ENCODE measurements at places on chromosomes 4 and X.
A peak's percentile ranks its signal among the peaks of the same experiment; 100 is the strongest.

DNA sequence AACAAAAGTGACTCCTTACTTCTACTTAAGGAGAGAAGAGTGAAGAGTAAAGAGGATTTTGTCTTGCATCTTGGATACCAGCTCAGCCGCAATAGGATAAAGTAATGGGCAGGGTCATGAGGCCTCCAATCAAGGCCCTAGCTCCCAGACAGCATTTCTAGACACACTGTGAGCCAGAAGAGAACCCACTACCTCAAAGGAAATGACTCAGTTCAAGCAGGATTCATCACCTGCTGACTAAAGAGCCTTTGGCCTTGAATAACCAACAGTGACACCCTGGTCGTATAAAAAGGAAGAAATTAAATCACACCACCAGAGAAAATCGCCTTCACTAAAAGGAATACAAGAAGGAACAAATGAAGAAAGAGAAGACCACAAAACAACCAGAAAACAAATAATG lies 416.1 kb downstream of the PCDH18 start:
- no peaks in the 10 kb centered on the region for H3K36me3 ChIP-seq
- no peak overlapping the region for H3K27ac ChIP-seq
- DNase-seq = no peak
- H3K4me1 ChIP-seq = no peaks in the 10 kb centered on the region
- no peak overlapping the region for H3K4me3 ChIP-seq

DNA sequence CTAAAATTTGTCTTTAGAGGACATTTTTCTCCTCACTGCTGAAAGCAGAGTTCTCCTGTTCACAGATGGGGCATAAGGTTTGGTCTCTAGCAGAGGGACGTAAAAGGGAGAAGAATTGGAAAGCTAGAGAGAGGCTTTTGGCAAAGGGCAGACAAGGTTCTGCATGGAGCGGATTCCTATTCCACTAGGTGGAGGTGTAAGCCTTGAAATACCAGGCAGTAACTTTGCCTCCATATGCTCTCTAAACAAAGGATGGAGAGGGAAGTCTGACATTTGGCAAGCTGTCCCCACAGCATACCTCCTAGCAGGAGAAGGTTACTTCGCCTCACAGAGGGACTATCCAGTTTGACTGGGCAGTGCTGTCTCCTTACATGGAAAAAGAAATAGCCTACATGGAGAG lies 174.7 kb downstream of the DACH2 start:
- H3K27me3 ChIP-seq = no peaks in the 10 kb centered on the region
- no peaks in the 10 kb centered on the region for H3K36me3 ChIP-seq
- H3K27ac ChIP-seq = no peak overlapping the region
- DNase-seq = no peak
- no peak overlapping the region for H3K4me3 ChIP-seq

DNA sequence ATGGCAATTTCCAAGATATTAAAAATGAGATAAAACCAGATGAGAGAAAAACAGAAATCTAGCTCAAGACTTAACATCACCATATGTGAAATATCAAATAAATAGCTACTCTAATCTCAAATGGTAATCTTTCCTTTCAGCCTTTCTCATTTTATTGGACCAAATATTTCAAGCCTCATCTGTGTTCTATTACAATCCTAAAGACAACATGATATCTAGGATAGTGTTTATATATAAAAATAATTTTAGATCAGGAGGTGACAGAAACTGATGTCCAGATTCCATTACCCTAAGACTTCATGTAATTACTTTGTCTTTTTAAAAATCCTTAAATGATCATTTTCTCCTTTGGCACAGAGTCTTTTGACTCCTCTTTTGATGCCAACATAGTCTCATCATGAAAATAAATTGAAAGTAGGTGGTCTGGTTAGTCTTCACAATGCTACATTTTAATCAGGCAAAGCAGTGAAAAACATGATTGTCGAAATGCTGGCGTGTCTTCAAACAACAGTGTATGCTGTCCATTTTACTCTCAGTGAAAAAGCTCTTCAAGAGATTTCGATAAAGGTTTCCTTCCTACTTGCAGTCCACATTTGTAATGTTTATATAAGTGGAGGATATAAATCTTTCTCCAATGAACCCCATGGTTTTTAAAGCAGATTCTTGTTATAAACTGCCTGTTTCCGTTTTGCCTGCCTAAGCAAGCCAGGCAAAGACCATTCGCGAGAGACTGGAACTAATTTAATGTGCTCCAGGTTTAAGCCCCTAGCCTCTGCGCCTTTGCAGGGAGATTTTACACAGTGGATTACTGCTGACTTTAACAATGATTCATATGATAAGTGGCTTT lies 169.8 kb downstream of the SCFD2 start:
- no peaks in the 10 kb centered on the region for H3K4me1 ChIP-seq
- DNase-seq = no peak
- no peaks in the 10 kb centered on the region for H3K36me3 ChIP-seq
- H3K27me3 ChIP-seq = no peaks in the 10 kb centered on the region
- H3K4me3 ChIP-seq = no peak overlapping the region

DNA sequence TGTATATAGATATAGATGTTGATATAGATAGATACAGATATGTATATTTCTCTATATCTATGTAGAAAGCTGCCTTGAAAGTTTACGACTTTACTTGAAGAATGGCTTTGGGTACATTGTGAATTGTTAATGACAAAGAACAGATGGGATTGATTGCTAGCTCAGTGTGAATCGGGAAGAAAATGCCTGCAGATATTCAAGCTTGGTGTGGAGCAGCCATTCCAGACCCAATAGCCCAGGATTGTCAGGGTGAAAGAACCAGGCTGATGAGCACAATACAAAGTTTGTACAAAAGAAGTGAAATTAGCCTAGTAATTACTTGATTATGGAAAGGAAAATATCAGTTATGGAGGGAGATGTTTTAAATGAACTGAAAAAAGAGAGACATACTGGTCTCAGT lies 946.2 kb downstream of the STPG2 start:
- no peaks in the 10 kb centered on the region for H3K27me3 ChIP-seq
- peaks cover 6% of the 10 kb centered on the region for H3K4me1 ChIP-seq
- H3K4me3 ChIP-seq = no peak overlapping the region
- DNase-seq = no peak
- no peaks in the 10 kb centered on the region for H3K36me3 ChIP-seq

DNA sequence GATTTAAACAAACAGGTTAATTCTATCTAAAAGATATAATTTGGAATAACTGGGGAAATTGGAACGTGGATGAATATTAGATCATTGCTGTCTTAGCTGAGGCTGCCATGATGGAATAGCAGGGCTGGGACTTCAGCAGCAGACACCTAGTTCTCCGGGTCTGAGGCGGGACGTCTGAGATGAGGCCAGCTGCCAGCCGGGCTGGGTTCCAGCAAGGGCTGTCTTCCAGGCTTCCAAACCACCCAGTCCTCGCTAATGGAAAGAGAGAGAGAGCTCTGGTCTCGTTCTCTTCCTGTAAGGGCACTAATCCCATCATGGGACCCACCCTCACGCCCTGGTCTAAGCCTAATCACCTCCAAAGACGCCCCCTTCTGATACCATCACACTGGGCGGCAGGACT lies 85.7 kb downstream of the ADRA2C start:
- H3K27me3 ChIP-seq = no peaks in the 10 kb centered on the region
- H3K27ac ChIP-seq = no peak overlapping the region
- DNase-seq = no peak
- H3K36me3 ChIP-seq = no peaks in the 10 kb centered on the region

- H3K4me3 ChIP-seq = peak overlapping the region; percentile 56
- H3K4me1 ChIP-seq = peaks cover 11% of the 10 kb centered on the region
- DNase-seq = no peak
- H3K27ac ChIP-seq = no peak overlapping the region
- no peaks in the 10 kb centered on the region for H3K36me3 ChIP-seq
Measured at GRCh38 chr4:5018096-5018495, 1.2 kb downstream of the CYTL1 start.

DNA sequence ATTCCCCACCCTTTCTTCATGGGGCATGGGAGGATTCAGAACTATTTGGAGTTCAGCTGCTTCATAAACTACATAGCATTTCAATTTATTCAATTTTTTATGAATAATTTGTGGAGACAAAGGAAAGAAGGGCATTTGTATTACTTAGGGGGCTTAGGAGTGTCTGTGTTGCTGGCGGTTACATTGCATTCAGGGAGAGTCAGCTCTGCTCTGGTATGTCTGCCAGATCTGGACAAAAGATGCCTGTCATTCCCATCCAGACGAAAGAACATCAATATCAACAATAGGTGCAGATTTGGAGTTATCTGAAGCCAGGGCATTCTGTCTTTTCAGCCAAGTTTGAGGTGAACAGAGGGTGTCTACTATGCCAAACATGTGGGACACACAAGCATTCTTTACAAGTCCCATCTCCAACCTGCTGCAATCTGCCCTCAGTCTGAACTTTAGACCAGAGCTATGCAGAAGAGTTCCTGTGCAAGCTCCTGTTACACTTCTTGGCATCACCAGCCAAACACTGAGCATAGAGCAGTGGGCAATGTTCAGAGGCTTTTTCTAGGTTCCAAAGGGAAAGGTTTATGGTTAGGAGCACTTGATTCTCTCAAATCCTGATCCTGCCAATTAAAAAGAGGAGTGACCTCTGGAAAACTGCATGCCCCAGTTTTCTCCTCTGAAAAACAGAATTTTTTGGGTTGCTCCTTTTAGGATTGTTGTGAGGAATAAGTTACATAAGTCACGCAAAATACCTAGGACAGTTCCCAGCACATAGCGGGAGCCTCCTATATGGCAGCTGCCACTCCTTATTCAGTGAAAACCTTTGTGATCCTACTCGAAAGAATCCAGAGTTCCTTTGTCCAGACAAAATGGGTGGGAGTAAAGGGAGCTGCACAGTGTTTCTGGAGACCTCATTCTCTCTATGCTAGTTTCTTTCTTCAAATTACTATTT lies 719.5 kb upstream of the SLIT2 start:
- H3K4me3 ChIP-seq = no peak overlapping the region
- no peak for DNase-seq
- H3K27me3 ChIP-seq = no peaks in the 10 kb centered on the region
- no peaks in the 10 kb centered on the region for H3K4me1 ChIP-seq
- no peak overlapping the region for H3K27ac ChIP-seq

DNA sequence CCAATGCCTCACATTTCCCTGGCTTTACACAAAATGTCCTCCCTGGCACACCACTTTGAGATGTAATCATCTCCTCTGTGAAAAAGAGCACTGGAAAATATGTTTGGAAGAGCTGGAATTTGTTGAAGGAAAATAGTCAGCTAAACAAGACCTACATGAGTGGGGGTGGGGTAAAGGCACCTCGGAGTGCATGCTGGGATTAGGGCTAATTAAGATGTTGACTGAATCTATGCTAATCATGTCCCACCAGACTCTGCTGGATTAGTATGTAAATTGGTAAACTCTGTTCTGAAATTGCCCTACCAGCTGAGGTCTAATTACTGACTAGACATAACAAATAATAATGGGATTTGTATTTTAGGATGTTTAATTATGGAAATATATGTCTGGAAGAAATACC lies 46.8 kb upstream of the MID1 start:
- no peak for DNase-seq
- no peak overlapping the region for H3K4me3 ChIP-seq
- H3K27me3 ChIP-seq = no peaks in the 10 kb centered on the region
- no peak overlapping the region for H3K27ac ChIP-seq
- peaks cover 8% of the 10 kb centered on the region for H3K4me1 ChIP-seq

GRCh38 chrX:16870862-16871815 lies 977 bp upstream of the RBBP7 start:
- DNase-seq = peak; percentile 46
- no peaks in the 10 kb centered on the region for H3K27me3 ChIP-seq
- peak overlapping the region; percentile 81 for H3K4me3 ChIP-seq
- peaks cover 11% of the 10 kb centered on the region for H3K4me1 ChIP-seq

DNA sequence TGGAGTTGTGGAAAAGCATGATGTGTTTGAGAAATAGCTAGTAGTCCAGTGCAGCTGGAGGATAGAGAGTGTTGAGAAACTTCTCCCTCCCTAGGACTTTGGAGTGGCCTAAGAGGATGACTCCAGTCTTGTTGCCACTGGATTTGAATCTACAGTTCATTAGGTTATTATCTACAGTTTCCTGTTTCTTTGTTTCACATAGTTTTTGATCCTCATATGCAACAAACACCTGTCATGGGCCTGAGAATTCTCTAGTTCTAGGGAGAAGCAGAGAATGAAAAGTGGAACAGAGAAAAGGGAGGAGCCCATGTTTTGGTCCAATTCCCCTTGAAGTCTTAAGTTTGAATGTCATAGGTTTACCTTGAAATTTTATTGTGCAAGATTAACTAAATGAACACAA lies 73.6 kb upstream of the TBC1D9 start:
- H3K36me3 ChIP-seq = no peaks in the 10 kb centered on the region
- no peak for DNase-seq
- no peaks in the 10 kb centered on the region for H3K27me3 ChIP-seq
- H3K27ac ChIP-seq = no peak overlapping the region
- no peaks in the 10 kb centered on the region for H3K4me1 ChIP-seq
- H3K4me3 ChIP-seq = no peak overlapping the region

GRCh38 chrX:15594371-15594770 lies 6.4 kb downstream of the ACE2 start:
- no peak for DNase-seq
- no peak overlapping the region for H3K27ac ChIP-seq
- no peaks in the 10 kb centered on the region for H3K4me1 ChIP-seq
- no peaks in the 10 kb centered on the region for H3K36me3 ChIP-seq
- H3K4me3 ChIP-seq = no peak overlapping the region

- H3K27ac ChIP-seq = no peak overlapping the region
- DNase-seq = no peak
- H3K36me3 ChIP-seq = no peaks in the 10 kb centered on the region
- H3K4me1 ChIP-seq = no peaks in the 10 kb centered on the region
Measured at GRCh38 chrX:105460376-105460775, 239.9 kb upstream of the TEX13A start.

GRCh38 chr4:176241703-176242102 lies 27.3 kb downstream of the ASB5 start:
- H3K4me1 ChIP-seq = 0 out of 2 replicates have a peak, but pooled peaks cover 3% of the 10 kb centered on the region
- DNase-seq = no peak
- no peak overlapping the region for H3K4me3 ChIP-seq
- H3K27ac ChIP-seq = no peak overlapping the region

- H3K4me3 ChIP-seq = no peak overlapping the region
- H3K36me3 ChIP-seq = peaks cover 33% of the 10 kb centered on the region
- no peak overlapping the region for H3K27ac ChIP-seq
- no peaks in the 10 kb centered on the region for H3K27me3 ChIP-seq
- H3K4me1 ChIP-seq = no peaks in the 10 kb centered on the region
Measured at GRCh38 chr4:32824336-32824735, 2104.2 kb downstream of the PCDH7 start.

GRCh38 chr4:115233600-115233999 lies 120.2 kb upstream of the NDST4 start:
- H3K4me1 ChIP-seq = peaks cover 56% of the 10 kb centered on the region
- H3K27me3 ChIP-seq = no peaks in the 10 kb centered on the region
- no peak for DNase-seq
- H3K27ac ChIP-seq = peak overlapping the region; percentile 60
- H3K36me3 ChIP-seq = no peaks in the 10 kb centered on the region

DNA sequence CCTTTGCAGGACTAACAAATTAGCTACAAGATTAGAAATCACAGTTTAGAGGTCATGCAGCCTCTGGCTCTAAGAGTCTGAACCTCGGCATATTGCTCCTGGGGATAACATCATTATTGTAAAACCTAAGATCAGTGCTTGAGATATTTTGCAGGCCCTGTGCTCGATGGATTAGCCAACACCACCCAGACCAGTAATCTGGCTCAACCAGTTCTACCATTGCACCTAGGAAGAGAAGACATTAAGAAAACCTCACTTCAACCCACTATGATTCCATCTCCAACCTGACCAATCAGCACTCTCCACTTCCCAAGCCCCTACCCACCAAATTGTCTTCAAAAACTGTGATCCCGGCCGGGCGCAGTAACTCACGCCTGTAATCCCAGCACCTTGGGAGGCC lies 43.6 kb downstream of the WFS1 start:
- H3K4me3 ChIP-seq = no peak overlapping the region
- no peak for DNase-seq
- no peak overlapping the region for H3K27ac ChIP-seq
